ENCODE measurements at places on chromosomes 16 and 17. TPM values are rescaled to one million over a fixed set of nuclear protein-coding genes. Genes with fewer than 3 reads are reported as not detected.

Gene RND2
- 6.0 TPM for total RNA-seq

Gene WNT9B
- not detected for total RNA-seq

Gene TNFSF13
- total RNA-seq, result 30.5 TPM

- no peaks in the 10 kb centered on the region for H3K27me3 ChIP-seq
- no peak overlapping the region for H3K27ac ChIP-seq
- H3K4me3 ChIP-seq, result no peak overlapping the region
- no peaks in the 10 kb centered on the region for H3K36me3 ChIP-seq
Observed at GRCh38 chr16:31897283-31897682, 23.7 kb downstream of the ZNF267 start.

DNA sequence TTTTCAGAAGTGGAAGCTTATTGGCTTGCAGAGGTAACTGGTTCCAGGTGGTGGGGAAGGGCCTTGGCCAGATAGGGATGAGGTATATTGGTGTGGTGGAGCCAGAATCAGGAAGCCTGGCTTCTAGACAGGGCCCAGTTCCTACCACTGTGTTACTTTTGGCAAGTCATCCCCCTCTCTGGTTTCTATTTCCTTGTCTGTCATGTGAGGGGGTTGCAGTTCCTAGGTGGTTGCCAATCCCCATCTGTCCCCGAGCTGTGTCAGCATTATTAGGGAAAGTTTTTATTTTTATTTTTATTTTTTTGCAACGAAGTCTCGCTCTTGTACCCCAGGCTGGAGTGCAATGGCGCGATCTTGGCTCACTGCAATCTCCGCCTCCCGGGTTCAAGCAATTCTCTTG is 3.0 kb downstream of the SMCR8 start:
- no peaks in the 10 kb centered on the region for H3K27me3 ChIP-seq
- H3K4me1 ChIP-seq, result peaks cover 18% of the 10 kb centered on the region
- DNase-seq, result no peak

DNA sequence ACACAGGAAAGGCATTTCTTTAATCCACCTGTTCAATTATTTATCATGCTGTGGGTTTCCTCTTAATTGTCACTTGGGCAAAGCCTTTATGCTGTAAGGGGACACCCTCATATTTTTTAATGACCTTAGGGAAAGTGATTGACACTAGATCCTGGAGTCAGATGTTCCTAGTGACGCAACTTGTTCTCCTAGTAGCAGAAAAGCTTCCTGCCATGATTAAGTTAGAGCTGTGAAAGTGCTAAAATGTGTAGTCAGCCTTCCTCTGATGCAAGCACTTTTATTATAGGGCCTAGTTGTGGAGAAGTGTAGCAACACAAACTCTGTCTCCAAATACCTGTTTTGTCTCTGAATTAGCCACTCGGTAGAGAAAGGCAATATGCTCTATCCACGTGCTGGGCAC is 12.3 kb downstream of the TMEM100 start:
- no peak overlapping the region for H3K27ac ChIP-seq
- H3K27me3 ChIP-seq, result no peaks in the 10 kb centered on the region
- no peak overlapping the region for H3K4me3 ChIP-seq
- no peaks in the 10 kb centered on the region for H3K36me3 ChIP-seq

DNA sequence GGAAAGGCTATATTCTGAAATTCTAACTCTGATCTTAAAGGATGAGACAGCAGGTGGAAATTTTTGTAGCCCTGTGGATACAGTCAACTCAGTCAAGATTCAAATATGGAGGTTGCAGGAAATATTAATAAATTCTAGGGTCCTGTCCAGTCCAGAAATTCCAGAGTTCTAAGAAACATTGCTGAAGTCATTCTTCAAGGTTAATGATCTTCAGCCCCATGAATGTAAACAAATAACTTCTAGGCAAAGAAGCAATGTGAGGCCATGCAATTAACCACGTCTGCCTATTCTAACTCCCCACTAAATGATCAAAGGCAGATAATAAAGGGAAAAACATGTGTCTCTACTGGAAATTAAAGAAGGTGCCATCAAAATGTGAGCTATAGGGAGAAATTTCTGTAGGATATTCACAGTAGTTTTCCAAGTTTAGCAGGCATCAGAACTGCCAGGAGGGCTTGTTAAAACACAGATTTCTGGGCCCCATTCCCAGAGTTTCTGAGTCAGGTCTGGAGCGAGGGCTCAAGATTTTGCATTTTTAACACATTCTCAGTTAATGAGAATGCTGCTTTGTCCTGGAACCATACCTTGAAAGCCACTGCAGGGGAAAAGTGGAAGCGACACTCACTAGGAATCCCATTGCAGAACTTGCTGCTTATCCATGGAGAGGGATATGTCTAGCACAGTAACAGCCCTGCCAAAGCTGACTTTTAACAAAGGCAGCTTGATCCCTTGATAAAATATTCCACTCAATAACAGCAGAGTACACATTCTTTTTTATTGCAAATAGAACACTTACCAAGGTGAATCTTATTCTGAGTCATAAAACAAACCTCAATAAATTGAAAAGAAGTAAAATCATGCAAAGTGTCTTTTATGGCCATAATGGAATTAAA is 61.8 kb downstream of the DNAH3 start:
- no peaks in the 10 kb centered on the region for H3K27me3 ChIP-seq
- H3K4me1 ChIP-seq, result no peaks in the 10 kb centered on the region
- no peak overlapping the region for H3K27ac ChIP-seq

DNA sequence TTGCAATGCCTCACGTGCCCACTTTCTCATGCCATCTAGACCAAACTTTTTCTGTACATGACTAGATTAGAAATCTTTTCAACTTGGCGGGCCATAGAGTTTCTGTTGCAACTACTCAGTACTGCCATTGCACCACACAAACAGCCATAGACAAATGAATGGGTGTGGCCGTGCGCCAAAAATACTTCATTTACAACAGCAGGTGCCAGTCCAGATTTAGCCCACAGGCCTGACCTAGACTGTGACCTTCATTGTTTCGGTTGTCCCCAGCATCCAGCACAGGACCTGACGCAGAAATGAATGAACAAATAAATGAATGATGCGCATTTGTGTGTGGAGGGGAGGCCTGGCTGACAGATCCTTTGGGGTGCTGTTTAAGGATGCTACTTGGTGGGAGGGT is 14.3 kb upstream of the PDK2 start:
- no peaks in the 10 kb centered on the region for H3K4me1 ChIP-seq
- H3K36me3 ChIP-seq, result peaks cover 2% of the 10 kb centered on the region
- no peaks in the 10 kb centered on the region for H3K27me3 ChIP-seq
- no peak for DNase-seq
- H3K4me3 ChIP-seq, result no peak overlapping the region
- H3K27ac ChIP-seq, result no peak overlapping the region

Gene EMC8
- total RNA-seq, result 16.6 TPM

DNA sequence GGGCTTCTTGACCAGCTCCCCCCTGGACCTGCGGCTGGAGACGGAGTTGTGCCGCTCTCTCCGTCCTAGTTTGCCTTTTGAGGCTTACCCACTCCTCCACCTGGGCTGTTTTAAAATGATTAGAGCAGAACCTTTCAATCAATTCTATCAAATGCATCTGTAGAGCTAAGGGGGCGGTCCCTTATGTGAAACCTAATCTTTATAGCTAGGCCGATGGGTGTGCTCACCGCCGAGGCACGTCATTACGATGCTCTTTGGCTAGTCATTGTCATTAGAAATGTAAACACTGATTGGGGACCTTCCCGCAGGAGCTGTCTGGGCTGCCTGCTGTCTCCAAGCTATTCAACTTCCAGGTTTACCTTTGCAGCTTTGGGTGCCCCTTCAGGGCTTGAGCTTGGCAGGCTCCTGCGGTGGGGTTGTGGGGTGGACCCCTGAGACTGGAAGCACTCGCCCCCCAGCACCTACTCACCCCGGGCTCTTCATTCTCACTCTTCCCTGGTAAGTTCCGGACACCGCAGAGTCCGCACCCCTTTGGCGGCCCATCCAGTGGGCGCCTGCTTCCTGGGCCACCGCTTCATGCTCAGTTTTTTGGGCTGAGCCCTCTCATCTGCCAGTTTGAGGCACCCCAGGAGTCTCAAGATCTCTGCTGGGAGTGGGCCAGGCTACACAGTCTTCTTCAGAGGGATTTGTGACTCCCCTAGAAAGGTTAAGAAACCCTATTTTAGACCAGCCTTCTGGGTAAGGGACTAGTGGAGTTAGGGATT is 20.9 kb upstream of the IL17C start:
- no peaks in the 10 kb centered on the region for H3K36me3 ChIP-seq
- no peak overlapping the region for H3K4me3 ChIP-seq
- peaks cover 14% of the 10 kb centered on the region for H3K4me1 ChIP-seq
- no peak for DNase-seq
- H3K27me3 ChIP-seq, result no peaks in the 10 kb centered on the region
- H3K27ac ChIP-seq, result no peak overlapping the region

Gene GAS7
- total RNA-seq, result 9.1 TPM

Gene RAB11FIP4
- total RNA-seq, result 10.9 TPM

DNA sequence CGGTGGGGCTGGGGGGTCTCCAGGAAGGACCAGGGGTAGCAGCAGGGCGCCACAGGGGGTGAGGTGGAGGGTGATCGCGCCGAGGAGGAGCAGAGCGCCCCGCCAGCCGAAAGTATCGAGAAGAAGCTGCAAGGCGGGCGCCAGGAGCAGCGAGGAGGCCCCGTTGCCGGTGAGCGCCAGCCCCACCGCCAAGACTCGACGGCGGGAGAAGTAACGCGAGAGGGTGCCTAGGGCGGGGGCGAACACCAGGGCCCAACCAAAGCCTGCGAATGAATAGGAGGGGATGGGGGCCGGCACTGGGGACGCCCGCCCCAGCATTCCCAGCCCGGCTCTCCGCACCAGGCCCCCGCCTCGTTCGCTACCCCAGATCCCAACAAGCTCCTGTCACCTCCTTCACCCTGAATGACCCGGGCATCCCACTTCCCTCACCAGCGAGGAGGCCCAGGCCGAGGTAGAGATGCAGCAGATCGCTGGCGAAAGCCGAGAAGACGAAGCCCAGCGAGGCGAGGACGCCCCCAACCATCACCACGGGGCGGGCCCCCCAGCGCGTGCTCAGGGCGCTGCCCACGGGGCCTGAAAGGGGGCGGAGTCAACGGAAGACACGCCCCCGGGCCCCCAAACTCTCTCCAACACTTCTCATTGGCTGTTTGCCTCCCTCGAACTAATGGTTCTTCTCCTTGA is 1.3 kb downstream of the SLC16A11 start:
- DNase-seq, result no peak
- no peaks in the 10 kb centered on the region for H3K36me3 ChIP-seq
- peaks cover 17% of the 10 kb centered on the region for H3K4me1 ChIP-seq
- peaks cover 4% of the 10 kb centered on the region for H3K27me3 ChIP-seq

Gene DYNLL2
- 39.4 TPM for total RNA-seq

Gene C1QL1
- not detected for total RNA-seq

GRCh38 chr16:630815-631405 is at the start of gene WFIKKN1:
WFIKKN1 (plus strand) TSS chr16:630985; CDS start chr16:631254, 269 bp downstream.
- H3K27ac ChIP-seq, result peak within 1 kb of the TSS; percentile 12
- H3K4me3 ChIP-seq, result no peak within 1 kb of the TSS
- peak; percentile 57 for DNase-seq
- H3K36me3 ChIP-seq, result no peaks in the 10 kb centered on the region

Gene RAMP2
- total RNA-seq, result 33.1 TPM

DNA sequence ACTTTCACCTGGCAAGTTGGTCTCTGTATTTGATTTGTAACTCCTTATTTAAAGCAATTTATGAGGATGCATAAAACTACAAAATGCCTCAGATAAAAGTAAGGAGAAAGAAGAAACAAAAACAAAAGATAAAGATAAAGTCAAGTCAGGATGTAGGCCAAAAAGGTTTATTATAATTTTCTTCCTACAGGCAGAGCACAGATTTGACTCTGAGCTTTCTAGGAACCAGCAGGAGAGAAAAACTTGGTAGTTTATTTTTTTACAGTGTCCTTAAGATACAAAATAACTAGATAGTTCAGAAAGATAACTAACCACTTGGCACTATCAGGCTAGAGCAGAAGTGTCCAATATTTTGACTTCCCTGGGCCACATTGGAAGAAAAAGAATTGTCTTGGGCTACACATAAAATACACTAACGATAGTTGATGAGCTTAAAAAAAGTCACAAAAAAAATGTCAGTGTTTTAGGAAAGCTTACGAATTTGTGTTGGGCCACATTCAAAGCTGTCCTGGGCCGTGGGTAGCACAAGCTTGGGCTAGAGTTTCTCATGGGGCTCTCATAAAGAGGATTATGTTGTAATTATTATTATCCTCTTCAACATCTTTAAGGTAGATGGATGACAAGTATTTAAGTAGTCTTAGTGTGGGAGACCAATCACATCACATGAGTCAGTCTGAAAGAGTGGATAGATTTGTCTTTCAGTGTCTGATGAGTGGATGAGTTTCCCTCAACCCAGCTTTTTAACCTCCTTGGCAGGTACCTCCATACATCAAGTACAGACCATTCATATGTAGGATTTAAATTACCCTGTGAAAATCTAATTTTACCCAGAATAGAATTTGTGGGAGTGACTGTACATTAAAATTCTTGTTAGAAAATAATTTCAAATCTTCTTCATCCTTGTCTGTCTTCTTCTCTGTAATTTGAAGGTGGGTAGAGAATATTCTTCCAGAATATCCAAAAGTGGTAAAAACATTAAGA is 17.0 kb downstream of the PAFAH1B1 start:
- H3K4me3 ChIP-seq, result no peak overlapping the region
- no peaks in the 10 kb centered on the region for H3K36me3 ChIP-seq
- no peak for DNase-seq
- H3K27ac ChIP-seq, result no peak overlapping the region
- H3K27me3 ChIP-seq, result no peaks in the 10 kb centered on the region

DNA sequence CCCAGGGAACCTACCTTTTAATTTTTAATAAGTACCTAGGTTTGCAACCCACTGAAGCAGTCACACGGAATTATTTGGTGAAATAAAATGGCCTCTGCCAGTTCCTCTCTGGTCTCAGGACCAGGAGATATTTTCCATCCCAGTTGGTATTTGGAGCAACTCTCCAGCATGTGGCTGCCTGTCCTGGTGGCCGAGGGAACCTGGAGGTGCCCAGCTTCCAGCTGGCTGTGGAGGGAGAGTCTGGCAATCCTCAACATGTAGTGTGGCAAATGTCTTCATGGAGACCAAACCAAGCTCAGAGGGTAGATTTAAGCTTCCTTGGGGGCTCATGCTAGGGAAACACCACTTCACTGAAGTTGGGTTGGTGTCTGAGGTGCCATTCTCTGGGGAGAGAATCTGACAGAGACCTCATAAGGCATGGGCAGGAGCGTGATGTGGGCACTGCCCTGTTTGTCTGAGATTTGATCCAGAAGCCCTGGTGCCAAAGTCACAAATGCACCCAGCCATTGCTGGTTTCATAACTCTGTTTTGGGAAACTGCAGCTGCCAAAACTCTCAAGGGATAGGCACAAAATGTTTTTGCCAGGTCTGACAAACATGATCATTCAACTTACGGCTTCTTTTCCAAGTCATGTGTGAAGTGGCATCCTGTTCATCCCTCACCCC is 2.8 kb downstream of the MT1X start:
- no peak overlapping the region for H3K27ac ChIP-seq
- no peaks in the 10 kb centered on the region for H3K27me3 ChIP-seq
- DNase-seq, result no peak
